Activated CD8-positive, alpha-beta T cell treated with anti-CD3 and anti-CD28 coated beads, Interleukin-2, amount 10 ng/mL, durations not matched to agents 7 days and 5 days (primary cell): ENCODE measurements at places on chromosomes 3 and 15. TPM values are rescaled to one million over a fixed set of nuclear protein-coding genes. Genes with fewer than 3 reads are reported as not detected.

- peaks cover 70% of the 10 kb centered on the region for H3K4me1 ChIP-seq
- peak; percentile 83 for DNase-seq
- peaks cover 3% of the 10 kb centered on the region for H3K27me3 ChIP-seq
- peak overlapping the region; percentile 94 for H3K27ac ChIP-seq
Observed at GRCh38 chr15:63605816-63606215, 8.6 kb downstream of the FBXL22 start.

GRCh38 chr15:45307230-45307924 lies 55.3 kb downstream of the SLC28A2 start:
- peaks cover 28% of the 10 kb centered on the region for H3K27me3 ChIP-seq
- peaks cover 11% of the 10 kb centered on the region for H3K4me1 ChIP-seq
- peak overlapping the region; percentile 58 for H3K4me3 ChIP-seq
- DNase-seq: no peak

- H3K4me1 ChIP-seq: peaks cover 59% of the 10 kb centered on the region
- peaks cover 56% of the 10 kb centered on the region for H3K36me3 ChIP-seq
- H3K27ac ChIP-seq: peak overlapping the region; percentile 95
- no peak for DNase-seq
- H3K4me3 ChIP-seq: peak overlapping the region; percentile 82
Observed at GRCh38 chr15:90539789-90540188, 10.1 kb downstream of the CRTC3 start.

DNA sequence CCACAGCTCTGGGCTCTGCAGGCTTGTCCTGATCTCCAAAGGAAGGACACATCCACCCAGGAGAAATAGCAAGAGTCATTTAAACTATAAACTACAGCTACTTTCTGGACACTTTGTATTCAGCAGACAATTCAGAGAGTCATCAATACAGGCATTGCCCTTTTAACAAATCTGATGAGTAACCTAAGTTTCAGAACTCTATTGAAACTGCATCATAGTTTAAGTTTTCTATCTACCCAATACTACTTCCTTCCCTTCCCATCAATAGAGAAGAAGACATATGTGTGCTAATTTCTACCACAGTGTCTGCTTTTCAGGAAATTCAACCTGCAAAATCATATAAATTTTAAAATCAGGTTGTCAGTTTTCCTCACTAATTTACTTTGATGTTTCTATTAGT lies 736.5 kb downstream of the IGSF11 start:
- no peak overlapping the region for H3K4me3 ChIP-seq
- DNase-seq: no peak
- no peaks in the 10 kb centered on the region for H3K36me3 ChIP-seq
- no peak overlapping the region for H3K27ac ChIP-seq
- H3K4me1 ChIP-seq: no peaks in the 10 kb centered on the region

DNA sequence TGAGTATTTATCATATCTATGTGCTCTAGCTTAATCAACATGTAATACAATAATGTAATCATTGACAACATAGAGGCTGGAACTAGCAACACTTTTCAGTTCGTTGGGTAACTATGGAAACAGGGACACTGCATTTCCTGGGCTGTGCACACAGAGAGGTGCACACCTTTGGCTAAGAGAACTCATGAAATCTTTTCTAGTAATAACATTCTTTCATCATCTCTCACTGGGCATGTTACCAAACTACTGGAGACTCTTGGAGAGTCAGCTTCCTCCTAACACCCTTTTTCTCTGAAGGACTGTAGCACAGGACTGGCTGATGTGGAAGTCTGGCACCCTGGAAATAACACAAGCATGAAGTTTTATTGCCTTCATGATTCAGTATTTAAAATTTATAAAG lies 135.6 kb downstream of the KCNMB2 start:
- H3K36me3 ChIP-seq: no peaks in the 10 kb centered on the region
- H3K4me1 ChIP-seq: peaks cover 12% of the 10 kb centered on the region
- no peak for DNase-seq
- H3K4me3 ChIP-seq: no peak overlapping the region
- no peak overlapping the region for H3K27ac ChIP-seq

GRCh38 chr15:93474728-93475127 lies 385.7 kb upstream of the RGMA start:
- H3K27ac ChIP-seq: no peak overlapping the region
- no peaks in the 10 kb centered on the region for H3K36me3 ChIP-seq
- no peaks in the 10 kb centered on the region for H3K4me1 ChIP-seq
- H3K27me3 ChIP-seq: no peaks in the 10 kb centered on the region
- no peak for DNase-seq
- no peak overlapping the region for H3K4me3 ChIP-seq

DNA sequence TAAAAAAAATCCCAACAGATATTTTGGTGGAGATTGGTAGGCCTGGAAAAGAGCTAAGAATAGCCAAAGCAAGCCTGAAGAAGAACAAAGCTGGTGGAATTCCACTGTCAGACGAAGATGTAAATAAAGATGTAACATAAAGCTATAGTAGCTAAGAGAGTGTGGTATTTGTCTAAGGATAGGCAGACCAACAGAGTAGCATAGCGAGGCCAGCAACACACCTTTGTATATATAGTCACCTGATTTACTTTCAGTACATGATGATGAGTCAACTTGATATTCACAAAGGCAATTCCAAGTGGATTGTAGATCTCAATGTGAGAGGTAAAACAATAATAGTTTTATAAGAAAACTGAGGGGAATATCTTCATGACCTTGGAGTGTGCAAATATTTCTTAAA lies 53.6 kb upstream of the SYN2 start:
- DNase-seq: no peak
- no peaks in the 10 kb centered on the region for H3K36me3 ChIP-seq
- H3K4me3 ChIP-seq: no peak overlapping the region
- H3K4me1 ChIP-seq: no peaks in the 10 kb centered on the region

GRCh38 chr15:31346367-31347066 lies 19.9 kb downstream of the KLF13 start:
- peaks cover 72% of the 10 kb centered on the region for H3K36me3 ChIP-seq
- no peaks in the 10 kb centered on the region for H3K27me3 ChIP-seq
- peaks cover 98% of the 10 kb centered on the region for H3K4me1 ChIP-seq
- H3K4me3 ChIP-seq: peak overlapping the region; percentile 95
- H3K27ac ChIP-seq: peak overlapping the region; percentile 97

- H3K36me3 ChIP-seq: peaks cover 19% of the 10 kb centered on the region
- peaks cover 21% of the 10 kb centered on the region for H3K4me1 ChIP-seq
- no peak overlapping the region for H3K4me3 ChIP-seq
- H3K27me3 ChIP-seq: no peaks in the 10 kb centered on the region
- DNase-seq: no peak
- H3K27ac ChIP-seq: no peak overlapping the region
Observed at GRCh38 chr3:195889870-195890295, 18.5 kb downstream of the TNK2 start.

DNA sequence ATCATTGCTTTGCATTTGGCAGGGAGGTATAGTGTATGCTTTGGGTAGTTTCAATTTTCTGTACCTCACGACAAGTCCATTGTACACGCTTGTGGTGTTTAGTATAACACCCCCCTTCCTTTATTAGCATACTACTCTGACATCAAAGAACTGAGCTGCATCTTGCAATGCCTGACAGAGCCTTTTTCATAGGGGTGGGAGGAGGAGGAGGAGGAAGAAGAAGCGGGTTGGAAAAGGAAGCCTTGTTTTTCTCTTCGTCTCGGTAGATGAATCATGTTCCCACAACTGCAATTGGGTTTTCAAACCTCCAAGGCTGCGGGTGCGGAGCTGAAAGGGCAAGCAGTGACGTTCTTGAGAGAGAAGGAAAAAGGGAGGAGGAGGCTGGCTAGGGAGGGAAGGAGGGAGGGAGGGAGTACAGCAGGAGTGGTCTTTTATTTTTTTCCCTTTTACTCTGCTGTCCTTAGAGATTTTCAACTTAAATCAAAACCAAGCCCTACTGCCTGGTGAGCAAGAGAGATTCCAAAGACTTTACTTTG lies 175.7 kb downstream of the KLHL25 start:
- DNase-seq: peak; percentile 59
- H3K27ac ChIP-seq: no peak overlapping the region
- H3K4me3 ChIP-seq: no peak overlapping the region
- H3K4me1 ChIP-seq: peaks cover 26% of the 10 kb centered on the region

DNA sequence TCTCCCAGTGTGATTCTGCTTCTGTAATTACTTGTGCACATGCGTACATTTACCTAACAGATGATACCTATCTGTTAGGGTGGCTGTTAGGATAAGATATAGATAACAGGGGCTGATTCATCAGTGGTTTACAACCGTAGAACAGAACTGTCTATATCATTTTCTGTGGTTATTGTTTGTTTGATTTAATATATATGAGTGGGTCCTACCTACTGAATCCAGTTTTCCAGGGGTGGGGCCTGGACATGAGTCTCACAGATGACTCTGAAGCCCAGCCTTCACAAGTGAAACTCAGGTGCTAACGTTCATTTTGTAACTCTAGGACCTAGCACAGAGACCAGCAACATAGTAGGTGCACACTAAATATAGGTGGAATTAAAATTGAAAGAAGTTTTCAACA lies 10.4 kb upstream of the ACAP2 start:
- H3K27ac ChIP-seq: no peak overlapping the region
- peaks cover 2% of the 10 kb centered on the region for H3K27me3 ChIP-seq
- H3K4me1 ChIP-seq: peaks cover 15% of the 10 kb centered on the region
- no peaks in the 10 kb centered on the region for H3K36me3 ChIP-seq
- no peak overlapping the region for H3K4me3 ChIP-seq
- no peak for DNase-seq

DNA sequence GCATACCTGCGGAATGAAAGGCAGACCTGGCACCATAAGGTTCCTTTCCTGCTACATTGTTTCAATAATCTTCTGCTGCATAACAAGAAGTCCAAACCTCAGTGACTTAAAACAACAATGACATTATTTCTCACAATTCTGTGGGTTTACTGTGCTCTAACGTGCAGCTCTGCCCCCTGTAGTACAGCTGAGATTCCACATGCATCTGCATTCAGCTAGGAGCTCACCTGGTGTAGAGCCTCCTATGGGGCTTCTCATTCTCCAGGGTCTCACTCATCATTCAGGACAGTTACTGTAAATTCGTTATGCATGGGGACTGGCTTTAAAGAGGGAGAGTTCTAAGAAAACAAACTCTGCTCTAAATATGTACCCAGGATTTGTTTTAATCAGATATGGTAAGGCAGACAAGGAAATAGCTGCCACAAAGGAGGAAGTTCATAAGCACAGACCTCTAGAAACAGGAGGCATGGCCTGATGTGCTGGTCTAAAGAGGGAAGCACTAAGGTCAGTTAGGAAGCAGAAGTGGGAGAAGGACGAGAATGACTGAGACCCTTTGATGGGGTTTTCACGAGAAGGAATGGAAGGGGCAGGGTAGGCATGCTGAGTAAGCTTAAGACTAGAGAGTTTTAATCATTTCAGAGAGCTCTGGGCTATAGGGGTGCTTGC lies 347.0 kb downstream of the NEK10 start:
- no peak overlapping the region for H3K4me3 ChIP-seq
- no peak for DNase-seq
- H3K4me1 ChIP-seq: no peaks in the 10 kb centered on the region
- H3K36me3 ChIP-seq: no peaks in the 10 kb centered on the region

DNA sequence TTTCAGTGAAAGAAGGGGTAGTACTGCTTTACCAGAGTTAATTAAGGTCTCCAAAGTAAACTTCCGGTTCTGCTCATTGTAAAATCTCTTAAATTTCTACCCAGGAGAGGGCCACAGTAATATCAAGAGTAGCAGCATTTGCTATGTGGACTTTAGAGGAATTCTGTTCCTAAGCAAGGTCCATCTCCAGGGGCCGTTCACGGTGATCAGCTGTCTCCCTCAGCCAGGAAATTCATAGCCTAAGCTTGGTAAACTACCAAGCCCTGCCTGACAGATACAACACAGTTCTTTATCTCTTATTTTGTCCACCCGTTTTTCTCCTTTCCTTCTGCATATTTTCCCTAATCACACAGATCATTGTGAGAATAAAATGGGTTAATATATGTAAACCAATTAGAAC lies 2.3 kb downstream of the DUT start:
- DNase-seq: no peak
- H3K27me3 ChIP-seq: no peaks in the 10 kb centered on the region
- H3K4me1 ChIP-seq: peaks cover 58% of the 10 kb centered on the region
- peaks cover 56% of the 10 kb centered on the region for H3K36me3 ChIP-seq

DNA sequence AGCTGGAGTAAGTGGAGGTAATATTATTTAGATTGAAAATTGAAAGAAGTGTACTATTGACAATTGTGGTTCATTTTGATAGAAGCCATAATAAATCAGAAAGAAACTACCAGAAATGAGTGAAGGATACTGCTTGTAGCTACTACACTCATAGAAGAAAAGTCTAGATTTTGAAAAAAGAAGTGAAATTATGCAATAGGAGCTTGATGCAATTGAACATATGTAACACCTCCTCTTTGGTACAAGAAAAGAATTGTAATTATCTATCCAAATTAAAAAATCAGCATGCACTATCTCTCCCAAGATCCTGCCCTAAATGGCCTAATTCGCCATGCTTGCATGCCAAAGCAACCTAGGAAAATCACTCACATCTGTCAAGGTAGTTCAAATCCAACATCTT lies 51.1 kb upstream of the CD200R1L start:
- peaks cover 6% of the 10 kb centered on the region for H3K27me3 ChIP-seq
- H3K4me1 ChIP-seq: peaks cover 5% of the 10 kb centered on the region
- no peak for DNase-seq

DNA sequence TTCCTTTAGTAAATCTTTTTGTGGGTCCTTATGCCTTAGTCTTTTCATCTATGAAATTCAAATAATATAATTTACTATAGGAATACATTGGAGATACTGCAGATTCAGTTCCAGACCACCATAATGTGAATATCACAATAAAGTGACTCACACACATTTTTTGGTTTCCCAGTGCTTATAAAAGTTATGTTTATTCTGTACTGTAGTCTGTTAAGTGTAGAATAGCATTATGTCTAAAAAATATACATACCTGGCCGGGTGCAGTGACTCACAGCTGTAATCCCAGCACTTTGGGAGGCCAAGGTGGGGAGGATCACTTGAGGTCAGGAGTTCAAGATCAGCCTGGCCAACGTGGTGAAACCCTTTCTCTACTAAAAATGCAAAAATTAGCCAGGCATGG lies 53.9 kb upstream of the PAQR5 start:
- H3K4me3 ChIP-seq: no peak overlapping the region
- DNase-seq: no peak
- no peaks in the 10 kb centered on the region for H3K36me3 ChIP-seq
- no peak overlapping the region for H3K27ac ChIP-seq
- peaks cover 2% of the 10 kb centered on the region for H3K27me3 ChIP-seq
- no peaks in the 10 kb centered on the region for H3K4me1 ChIP-seq

The ISLR2 gene
- total RNA-seq: not detected

The SLC15A2 gene
- total RNA-seq: 3.9 TPM

The SPATA12 gene
- total RNA-seq: not detected

The TUSC7 gene
- not detected for total RNA-seq
